CD4-positive, alpha-beta T cell treated with Interleukin-17A for 4 hours (primary cell): ENCODE measurements at places on chromosomes 3 and 15.

DNA sequence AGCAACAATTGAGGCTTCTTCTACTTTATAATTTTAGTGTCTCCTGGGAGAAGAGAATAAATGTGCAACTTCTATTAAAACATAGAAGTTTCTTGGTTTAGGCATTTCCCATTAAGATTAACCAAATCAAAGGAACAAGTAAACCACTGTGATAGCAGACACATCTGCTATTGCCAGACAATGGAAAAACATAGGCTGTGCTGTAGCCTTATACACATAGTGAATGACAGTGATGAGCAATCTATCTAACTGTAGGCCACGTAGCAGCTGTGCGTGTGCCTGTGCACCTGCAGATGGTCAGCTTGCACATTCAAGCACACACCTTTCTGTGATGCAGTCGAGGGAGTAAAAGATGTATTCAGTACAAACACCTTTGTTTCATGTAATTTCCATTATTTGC is 32.7 kb downstream of the GNB4 start:
- no peak for DNase-seq

- no peak for DNase-seq
These were observed 76.4 kb downstream of the AKAP13 start for GRCh38 chr15:85456798-85457197.

DNA sequence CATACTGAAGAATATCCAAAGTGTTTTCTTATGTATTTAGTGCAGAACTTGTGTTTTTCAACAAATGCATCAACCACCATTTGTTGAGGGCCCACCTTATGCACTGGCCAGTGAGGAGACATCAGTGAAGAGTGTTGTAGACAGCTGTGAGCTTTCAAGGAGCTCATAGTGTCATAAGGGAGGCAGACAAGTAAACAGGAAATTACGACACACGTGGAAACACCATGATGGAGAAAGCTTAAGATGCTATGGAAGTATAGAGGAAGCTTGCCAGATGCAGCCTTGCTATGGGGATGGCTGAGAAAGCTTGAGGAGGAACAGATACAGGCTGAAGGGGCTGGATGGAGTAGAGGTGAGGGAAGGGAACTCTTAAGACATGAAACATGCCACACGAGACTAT is 50.8 kb upstream of the PSMD6 start:
- DNase-seq, result no peak

DNA sequence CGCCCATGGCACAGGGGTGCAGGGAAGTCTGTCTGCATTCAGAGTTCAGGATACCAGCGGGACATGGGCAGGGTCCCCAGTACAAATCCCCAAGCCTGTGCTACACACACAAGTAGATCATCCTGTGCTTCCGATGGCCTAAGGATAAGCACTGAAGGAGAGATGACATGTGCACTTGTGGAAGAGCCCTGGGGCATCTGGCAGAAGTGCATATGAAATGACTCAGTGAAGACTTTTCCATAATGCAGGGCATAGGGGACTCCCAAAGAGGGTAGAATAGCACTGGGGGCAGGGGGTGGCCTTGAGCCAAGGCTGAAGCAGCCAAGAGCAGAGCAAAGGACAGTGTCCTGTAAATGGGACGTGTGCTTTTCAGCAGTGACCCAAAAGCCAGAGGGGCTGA is 22.9 kb downstream of the ADAMTS17 start:
- no peak for DNase-seq

GRCh38 chr3:23439080-23439479 is 236.0 kb downstream of the UBE2E2 start:
- no peak for DNase-seq

DNA sequence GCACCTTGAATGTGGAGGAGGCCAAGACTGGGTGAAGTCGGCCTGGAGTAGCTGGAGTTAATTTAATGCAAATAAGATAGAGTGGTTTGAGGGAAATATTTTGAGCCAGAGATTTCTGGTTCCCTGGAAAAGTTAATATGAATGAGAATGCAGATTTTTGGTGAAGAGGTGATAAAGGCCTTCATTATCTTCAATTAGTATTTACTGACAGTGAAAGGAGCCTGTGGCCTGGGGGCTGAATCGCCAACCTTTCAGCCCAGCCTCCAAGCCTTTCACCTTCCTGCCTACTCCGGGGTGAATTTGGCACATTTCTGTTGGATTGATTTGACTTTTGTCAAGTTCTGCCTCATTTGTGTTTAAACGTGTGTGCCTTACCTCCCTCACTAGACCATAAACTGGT is 147.8 kb downstream of the SOX2 start:
- DNase-seq, result no peak

DNA sequence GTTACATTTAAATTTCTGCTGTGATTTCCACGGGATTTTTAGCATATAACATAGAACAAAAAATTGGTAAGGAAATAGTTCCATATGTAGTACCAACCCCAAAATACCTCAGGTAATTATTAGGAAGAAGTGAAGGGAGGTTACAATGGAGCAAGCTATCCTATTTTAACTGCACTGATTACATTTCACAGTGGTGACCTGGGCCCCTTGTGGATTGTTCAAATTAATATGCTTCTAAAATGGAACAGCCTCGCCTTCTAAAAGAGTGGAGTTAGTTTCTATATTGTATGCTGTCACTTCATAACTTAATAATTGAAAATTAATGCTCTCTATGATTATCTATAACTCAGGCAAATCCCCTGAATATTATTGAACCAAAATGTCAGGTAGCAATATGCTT is 651.7 kb upstream of the GBE1 start:
- no peak for DNase-seq

- DNase-seq, result no peak
These were observed 2.5 kb downstream of the GXYLT2 start for GRCh38 chr3:72890166-72890925.

- no peak for DNase-seq
These were observed 26.7 kb downstream of the KLHL24 start for GRCh38 chr3:183662099-183662498.

GRCh38 chr3:25854635-25855034 is 64.7 kb downstream of the OXSM start:
- DNase-seq, result no peak

GRCh38 chr15:88015228-88015860 is 241.2 kb downstream of the NTRK3 start:
- DNase-seq, result no peak

DNA sequence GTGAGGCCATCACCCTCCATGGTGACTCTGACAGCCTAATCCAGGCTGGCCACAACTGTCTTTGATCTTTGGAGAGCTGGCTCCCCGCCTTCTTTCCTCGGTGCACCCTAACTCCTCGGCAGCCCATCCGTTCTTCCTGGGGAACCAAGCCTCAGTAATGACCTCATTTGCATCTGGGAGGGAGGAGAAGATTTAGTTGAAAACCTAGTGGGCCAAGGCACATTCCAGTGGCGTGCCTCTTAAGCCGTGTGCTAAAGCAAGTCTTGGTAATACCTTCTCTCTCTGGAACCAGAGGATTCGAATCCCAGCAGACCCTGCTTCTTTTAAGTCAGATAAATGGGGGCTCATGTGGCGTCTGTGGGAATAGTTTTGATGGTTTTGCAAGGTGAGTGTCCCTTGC is 233.1 kb downstream of the EBLN2 start:
- DNase-seq, result no peak

DNA sequence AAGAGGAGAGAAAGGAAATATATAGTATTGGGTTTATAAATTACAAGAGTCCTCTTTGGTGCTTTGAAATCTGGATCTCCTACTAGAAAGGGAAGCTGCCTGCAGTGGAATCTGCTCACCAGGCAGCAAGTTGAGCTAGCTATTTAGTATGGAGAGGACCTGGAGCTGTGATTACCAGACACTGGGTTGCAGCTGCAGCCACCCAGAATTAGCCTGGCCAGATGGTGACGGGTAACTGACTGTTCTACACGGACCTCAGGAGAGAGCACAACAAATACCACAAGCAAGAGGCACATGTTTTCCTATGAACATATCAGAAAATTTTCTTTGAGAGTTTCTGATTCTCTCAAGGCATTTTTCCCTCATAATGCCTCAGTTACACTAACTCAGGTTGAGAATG is 46.5 kb downstream of the SYNPR start:
- DNase-seq, result no peak

DNA sequence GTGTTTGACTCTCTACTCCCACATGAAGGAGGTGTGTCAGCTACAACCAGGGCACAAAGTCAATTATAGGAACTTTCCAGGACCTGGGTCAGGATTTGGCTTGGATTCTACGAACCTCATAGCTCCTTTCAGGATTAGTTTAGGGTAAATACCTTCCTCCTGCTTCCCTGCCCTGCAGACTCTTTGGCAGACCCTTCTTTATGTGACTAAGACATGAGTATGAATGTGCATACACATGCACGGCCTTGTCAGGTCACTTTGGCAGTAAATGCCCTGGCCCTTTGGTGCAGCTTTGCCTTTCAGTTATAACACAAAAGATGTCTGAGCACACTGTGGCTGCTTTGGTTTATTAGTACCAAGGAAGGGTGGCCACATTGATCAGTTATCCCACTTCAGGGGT is 68.9 kb downstream of the GHSR start:
- no peak for DNase-seq

- no peak for DNase-seq
These were observed 152.5 kb downstream of the EDEM1 start for GRCh38 chr3:5339967-5340535.

DNA sequence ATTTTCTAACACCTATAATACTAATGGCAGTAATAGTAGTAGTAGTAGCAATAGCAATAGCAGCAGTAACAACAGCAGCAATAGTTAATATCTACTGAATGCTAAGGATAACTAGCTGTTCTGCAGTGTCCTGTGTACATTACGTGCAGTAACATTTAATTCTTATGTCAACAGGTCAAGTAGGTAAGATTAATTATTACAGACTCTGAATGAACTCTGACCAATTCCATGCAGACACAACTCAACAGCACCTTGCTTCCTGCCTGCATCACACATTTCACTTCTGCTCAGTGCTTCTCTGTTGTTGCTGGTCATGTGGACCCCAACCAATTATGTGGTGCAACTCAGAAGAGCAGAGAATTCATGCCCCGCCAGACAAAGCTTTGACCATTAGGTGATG is 39.9 kb upstream of the ARHGEF26 start:
- no peak for DNase-seq

- no peak for DNase-seq
These were observed 19.6 kb downstream of the PAQR9 start for GRCh38 chr3:142943870-142944269.

DNA sequence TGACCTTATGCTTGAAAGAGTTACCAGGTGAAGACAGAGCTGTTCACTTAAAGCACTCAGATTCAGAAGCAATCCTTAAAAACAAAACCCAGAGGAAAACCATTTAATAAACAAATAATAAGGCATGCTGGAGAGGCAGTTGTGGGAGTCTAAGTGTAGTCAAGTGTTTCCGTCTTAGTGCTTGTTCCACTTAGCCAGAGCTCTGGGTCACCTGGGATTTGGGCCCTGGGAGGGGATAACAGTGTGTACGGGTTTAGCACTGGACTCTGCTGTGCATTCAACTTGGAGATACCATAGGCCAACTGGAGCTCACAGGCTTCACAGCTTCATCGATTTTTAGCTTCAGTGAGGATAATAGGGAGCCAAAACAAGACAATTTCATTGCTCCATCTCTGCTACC is 444.6 kb downstream of the CNTN4 start:
- DNase-seq, result no peak

DNA sequence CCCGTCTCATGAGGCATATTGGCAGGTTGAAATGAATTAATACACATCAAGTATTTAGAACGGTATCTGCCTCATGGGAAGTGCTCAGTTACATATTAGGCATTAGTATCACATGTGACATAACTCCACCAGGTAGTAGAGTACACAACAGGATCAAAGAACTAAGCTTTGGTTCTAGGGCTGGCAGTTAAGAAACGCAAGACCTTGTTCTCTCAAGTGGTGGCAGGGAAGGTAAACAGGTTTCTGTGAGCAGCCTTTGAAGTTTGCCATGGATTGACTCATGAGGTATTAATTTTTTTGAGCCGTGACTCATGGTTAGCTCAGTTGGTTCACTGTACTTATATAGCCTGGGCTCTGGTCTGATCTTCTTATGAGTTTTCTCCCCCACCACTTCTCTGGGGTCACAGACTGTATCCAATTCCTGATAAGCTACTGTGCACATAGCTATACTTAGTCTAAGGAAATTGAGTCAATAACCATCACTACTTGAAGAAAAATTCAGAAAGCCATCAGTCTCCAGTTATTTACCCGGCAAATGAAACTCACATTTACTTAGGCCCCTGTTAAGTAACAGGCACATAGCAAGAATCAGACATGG is 155.6 kb upstream of the STT3B start:
- DNase-seq, result peak; percentile 26

- no peak for DNase-seq
These were observed 468.6 kb upstream of the CFAP20DC start for GRCh38 chr3:59518283-59519055.

- no peak for DNase-seq
These were observed 183.8 kb upstream of the KCNMB2 start for GRCh38 chr3:178352326-178353005.

- no peak for DNase-seq
These were observed 6.7 kb downstream of the EOMES start for GRCh38 chr3:27715454-27715806.

- no peak for DNase-seq
These were observed 71.3 kb downstream of the FBN1 start for GRCh38 chr15:48574187-48574586.

- no peak for DNase-seq
These were observed 141.7 kb downstream of the IL5RA start for GRCh38 chr3:2968475-2968874.

DNA sequence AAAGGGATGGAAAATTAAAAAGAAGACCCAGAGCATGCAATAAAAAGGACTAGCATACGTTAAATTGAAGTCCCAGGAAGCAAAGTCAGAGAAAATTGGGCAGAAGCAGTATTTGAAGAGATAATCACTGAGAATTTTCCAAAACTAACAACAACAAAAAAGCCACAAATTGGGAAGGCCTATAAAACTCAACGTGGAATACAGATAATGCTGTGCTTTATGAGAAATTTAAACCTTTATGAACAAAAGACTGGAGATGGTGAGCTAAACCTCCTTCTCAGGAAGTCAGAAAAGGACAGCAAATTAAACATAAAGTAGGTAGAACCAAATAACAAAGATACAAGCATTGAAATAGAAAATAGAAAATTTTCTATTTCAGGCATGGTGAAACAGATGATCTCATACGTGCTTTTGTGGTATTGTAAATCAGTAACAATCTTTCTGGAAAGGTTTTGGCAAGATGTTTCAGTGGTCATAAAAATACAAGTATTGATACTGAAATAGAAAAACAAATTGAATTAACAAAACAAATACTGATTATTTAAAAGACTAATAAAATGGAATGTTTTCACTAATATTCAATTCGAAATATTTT is 55.6 kb downstream of the LYSMD4 start:
- no peak for DNase-seq

GRCh38 chr3:168803536-168803935 is 707.8 kb upstream of the GOLIM4 start:
- DNase-seq, result no peak
